ENCODE measurements at places on chromosomes 12 and 14. TPM values are rescaled to one million over a fixed set of nuclear protein-coding genes. Genes with fewer than 3 reads are reported as not detected.

CLEC9A gene
- total RNA-seq: not detected

LBHD2 gene
- not detected for total RNA-seq

OR6C2 gene
- total RNA-seq: not detected

C3AR1 gene
- not detected for total RNA-seq

CISTR gene
- total RNA-seq: not detected

DNA sequence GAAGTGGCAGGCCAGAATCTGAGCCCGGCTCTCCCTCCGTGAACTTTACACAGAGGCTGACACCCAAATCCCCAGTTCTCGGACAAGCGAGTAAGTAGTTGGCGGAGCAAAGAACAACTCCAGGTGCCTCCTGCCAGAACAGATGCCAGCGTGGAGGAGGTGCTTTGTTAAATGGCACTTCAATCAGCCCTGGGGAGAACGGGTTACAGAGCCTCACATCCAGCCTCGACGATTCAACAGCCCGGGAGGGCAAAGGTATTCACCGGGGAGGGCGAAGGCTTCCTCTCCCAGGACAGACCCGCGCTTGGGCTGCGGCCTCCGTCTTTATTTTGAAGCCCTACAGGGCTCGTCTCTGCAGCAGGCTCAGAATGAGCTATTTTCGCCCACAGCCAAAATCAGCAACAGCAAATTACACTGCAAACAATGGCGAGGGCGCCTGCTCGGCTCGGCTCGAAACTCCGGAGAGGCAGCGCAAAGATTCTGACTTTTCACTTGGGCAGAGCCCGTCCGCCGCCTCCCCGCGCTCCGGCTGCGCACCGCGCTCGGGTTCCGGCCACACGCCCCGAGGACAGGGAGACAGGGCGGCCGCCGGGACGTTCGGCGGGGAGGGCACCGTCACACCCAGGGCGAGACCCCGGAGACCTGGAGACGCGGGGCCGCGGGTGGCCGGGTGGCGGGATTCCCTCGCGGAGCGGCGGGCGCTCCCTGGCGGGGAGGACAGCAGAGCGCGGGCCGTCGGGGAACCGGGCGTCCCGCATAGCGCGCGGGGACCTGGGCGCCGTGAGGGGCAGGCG, 811 bp downstream of the TMCC3 start:
- peak; percentile 61 for DNase-seq

DNA sequence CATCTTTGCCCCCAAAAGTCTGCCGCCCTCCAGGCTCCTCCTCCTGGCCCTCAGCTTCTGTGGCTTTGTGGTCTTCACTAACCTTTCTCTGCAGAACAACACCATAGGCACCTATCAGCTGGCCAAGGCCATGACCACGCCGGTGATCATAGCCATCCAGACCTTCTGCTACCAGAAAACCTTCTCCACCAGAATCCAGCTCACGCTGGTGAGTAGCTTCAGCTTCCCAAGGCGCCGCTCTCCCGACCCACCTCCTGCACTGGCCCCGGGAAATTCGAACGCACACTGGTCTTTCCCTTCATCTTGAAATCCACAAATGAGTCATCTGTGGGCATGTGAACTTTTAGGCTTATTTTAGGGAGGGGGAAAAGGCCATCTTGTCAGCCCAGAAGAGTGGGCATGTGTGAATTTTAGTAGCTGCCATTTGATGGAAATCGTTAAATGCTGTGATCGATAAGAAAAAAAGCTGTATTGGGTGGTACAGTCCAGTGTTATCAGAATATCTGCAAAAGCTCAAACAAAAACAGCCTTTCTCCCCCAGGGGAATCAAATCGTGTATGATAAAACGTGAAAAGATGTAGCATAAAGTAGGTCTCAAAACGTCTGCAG, 700 bp downstream of the SLC35E3 start:
- peak; percentile 56 for DNase-seq

DNA sequence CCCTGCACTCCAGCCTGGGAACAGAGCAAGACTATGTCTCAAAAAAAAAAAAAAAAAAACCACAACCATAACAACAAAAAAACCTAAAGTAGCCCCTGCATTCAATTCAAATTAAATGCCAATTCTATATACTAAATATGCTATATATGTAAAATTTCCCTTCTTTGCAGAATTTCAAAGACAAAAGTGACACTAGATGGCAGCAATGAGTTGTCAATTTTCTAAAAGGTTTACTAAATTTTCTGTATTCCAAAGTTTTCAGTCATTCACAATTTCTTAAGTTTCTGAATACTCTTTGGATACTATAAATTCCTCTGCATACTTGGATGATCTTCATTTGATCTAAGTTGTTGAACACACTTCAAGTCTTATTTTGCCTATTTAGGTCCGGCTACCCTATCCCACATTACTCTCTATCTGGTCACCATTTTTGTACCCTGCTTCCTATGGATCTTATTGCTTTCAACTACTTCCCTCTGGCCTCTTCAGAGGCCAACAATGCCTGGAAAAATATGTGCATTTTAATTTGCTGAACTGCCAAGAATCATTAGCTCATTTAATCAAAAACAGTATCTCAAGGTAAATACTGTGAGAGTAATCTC, 27.9 kb downstream of the HNRNPC start:
- no peak for DNase-seq

- no peak for DNase-seq
Measured at GRCh38 chr14:32134448-32135097, 57.5 kb downstream of the ARHGAP5 start.

- no peak for DNase-seq
Measured at GRCh38 chr14:22838631-22839041, 2.3 kb downstream of the MMP14 start.

All from Caco-2 (cell line).